ENCODE measurements at places on chromosomes 2 and 18.

DNA sequence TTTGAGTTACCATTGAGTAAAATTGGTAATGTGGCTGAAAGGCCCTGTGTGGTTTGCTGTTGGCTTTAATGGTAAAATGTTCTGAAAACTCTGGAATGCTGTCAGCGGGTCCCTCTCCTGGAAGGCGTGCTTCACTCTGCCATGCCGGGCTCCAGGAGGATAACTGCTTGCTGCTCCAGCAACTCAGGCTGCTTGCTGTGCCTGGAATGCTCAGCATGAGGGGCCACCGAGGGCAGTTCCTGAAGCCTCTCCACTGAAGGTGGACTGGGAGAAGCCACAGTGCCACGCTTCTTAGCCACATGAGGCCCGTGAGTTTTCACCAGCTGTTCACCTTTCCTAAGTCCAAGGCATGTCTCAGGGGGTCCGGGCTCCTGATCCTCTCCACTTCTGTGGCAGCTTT lies 90.4 kb upstream of the FAM110C start:
- DNase-seq = no peak

DNA sequence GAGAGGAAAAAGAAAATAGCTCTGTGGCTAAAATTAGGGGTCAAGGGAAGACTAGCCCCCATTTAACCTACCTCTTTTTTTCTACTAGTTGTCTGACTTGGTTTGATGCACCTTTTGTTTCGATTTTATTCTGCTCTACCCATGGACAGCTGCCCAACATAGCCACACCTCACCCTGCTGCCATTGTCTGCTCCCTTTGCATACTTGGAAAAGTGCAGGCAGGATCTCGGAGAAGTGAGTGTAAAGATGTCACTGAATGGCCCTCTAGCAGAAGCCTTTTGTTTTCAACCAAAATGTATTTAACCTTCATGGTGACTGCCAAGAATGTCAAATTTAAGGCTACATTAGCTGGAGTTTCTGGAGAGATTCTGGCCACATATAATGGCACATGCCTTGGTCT lies 62.9 kb downstream of the SETBP1 start:
- DNase-seq = no peak

DNA sequence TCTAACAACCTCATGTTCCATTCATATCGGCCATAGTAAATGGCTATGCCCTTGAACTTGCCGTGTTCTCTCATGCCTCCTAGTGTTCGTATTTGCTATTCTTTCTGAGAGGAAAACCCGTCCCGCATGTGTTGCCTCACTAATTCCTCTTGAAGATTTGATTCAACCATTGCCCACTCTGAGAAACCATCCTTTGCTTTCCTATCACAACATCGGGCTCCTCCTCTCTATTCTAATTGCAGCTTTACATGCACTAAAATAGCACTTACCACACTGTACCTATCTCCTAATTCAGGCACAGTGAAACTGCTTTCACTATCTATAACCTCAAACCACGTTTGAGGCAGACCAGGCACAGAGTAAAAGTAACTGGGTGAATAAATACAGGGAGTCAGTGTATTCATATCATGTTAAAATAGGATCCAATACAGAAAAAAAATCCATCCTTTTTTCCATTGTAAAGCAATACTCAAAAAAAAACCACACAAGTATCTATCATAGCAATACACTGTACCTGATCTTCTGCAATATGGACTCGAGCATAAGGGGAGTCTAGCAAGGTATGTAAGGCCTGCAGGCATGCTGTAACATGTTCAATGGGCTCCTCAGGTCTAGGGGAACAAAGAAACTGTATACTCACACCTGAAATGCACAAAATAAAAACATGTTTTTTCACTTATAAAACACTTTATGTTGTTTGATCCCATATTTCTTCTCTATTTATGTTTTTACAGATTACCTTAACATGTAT lies 39.0 kb upstream of the STRN start:
- no peak for DNase-seq

- DNase-seq = no peak
Measured at GRCh38 chr2:181672255-181673008, 7.9 kb downstream of the NEUROD1 start.

DNA sequence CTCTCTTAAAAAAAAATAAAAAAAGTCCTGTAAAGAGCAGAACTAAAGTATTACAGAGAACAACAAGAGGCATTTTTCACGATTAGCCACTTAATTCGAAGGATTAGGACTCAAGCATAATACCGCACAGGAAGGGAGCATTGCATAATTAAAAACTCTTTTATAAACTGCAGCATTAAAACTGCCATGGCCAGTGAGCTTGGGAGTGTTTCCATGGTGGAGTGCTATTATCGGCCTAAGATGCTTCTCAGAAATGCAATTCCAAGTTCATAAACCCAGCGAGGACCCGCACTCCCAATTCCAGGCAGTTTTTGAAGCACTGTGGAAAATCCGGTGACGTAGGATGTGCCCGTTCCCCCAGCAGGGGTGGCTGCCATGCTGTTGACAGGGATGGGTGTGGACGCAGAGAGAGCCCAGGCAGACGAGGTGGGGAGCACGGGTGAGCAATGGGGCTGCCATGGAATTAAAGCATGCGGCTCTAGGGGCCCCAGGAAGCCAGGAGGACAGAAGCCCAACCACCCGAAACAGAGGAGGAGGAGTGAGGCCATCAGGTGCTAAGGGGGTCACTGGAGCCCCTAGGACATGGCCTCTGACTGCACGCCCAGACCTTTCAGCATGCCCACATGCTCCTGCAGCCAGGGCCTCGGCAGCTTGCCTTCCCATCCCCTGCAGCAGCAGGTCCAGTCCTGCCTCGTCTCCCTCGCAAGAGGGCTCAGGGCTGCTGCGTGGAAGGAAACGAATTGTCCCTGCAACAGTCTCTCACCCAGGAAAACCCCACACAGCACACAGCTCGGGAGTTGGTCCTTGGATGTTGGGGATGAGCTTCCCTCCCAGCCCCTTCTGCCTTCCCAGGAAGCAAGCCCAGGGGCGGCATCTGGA lies 233.4 kb downstream of the NDUFA10 start:
- DNase-seq = no peak

DNA sequence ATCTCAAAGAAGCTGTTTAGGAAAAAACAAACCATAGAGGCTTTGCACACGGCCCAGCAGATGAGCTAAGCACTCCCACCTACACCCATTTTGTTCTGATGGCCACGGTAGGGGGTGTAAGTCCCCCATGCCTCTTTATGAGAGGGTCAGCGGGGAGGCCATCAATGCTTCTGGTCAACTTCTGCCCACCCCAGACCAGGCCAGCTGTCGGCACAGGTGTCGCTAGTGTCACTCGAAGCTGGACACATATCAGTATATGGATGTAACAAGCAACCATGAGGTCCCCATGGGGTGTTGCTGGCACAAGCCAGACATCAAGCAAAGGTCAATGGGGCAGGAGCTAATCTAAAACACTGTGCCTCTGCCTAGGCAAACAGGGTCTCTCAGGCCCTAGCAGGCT lies 23.7 kb upstream of the SLC35F6 start:
- no peak for DNase-seq

DNA sequence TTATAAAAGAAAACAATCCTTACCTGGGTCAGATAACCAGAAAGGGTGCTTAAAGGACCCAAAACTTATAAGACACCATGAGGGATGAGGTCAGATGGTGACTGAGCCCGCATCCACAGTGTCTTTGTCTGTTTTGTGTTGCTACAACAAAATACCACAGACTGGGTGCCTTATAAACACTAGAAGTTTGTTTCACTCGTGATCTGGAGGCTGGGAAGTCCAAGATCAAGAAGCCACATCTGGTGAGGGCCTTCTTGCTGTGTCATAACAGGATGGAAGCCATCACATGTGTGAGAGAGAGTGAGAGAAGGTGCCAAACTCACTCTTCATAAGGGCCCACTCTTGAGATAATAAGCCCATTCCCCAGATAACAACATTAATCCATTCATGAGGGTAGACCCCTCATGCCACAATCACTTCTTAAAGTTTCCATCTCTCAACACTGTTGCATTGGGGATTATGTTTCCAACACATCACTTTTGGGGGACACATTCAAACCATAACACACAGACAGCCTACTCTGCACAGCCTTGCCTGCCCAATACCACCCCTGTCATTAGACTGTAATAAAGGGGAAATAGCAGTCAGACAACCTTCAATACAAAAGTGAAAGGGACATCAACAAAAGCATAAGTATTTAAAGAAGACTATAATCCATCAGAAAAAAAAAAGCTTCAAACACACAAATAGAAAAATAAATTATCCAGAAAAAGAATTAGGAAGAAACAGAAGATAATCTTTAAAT lies 249.8 kb downstream of the ANAPC1 start:
- DNase-seq = peak; percentile 15

DNA sequence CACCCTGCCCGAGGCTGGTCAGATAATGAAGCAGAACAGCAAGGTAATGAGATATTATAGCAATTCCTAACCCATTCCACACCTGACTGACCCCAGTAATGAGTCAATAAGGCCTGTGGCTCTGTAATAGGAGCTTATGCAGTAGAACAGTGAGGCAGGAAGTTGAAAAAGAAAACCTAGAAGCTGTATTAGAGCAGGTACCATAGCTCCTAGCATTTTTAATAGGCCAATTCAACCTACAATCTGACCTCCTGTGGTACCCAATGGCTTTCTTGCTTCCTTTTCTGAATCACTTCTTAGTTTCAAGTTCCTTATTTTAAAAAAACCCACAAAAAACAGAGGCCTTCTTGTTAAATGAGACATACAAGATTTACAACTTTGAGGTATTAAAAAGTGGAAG lies 43.6 kb upstream of the MAP2 start:
- DNase-seq = no peak

DNA sequence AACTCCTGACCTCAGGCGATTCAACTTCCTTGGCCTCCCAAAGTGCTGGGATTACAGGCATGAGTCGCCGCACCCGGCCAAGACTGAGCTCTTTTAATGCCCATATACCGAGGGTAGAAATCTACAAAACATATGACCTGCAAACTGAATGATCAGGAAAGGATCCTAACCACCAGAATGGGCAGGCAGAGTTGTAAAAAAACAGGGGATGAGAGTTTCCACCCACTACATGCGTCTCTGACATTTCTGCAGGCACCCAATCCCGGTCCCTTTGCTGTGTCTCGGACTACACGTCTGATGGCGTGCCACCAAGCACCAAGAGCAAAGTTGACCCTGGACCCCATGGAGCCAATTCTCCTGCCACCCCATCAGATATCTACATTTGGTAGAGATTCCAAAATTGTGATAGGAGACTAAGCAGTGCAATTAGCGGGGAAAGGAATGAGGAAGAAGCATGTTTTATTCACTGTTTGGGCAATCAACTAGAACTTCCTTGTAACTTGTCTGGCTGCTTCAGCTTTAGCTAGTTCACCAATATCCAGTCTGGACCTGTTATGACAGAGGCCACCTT lies 74.1 kb downstream of the ATP8B1 start:
- DNase-seq = no peak

DNA sequence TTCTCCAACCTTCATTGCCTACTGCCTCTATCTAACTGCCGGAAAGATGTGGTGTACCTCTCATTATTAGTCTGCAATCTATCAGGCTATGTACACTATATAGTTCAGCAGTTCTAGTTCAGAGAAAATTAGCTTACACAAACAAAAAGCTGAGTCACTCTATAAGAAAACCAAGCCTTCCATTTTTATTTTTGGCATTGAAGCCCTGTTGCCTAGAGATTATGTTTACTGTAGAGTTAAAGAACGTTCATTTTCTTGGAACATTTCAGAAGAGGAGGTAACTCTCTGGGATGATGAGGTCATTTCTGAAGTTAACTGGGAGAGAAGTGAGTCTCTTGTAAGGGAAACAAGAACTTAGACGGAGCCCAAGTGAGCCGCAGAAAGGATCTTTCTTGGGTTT lies 133.5 kb downstream of the FAM124B start:
- DNase-seq = no peak

DNA sequence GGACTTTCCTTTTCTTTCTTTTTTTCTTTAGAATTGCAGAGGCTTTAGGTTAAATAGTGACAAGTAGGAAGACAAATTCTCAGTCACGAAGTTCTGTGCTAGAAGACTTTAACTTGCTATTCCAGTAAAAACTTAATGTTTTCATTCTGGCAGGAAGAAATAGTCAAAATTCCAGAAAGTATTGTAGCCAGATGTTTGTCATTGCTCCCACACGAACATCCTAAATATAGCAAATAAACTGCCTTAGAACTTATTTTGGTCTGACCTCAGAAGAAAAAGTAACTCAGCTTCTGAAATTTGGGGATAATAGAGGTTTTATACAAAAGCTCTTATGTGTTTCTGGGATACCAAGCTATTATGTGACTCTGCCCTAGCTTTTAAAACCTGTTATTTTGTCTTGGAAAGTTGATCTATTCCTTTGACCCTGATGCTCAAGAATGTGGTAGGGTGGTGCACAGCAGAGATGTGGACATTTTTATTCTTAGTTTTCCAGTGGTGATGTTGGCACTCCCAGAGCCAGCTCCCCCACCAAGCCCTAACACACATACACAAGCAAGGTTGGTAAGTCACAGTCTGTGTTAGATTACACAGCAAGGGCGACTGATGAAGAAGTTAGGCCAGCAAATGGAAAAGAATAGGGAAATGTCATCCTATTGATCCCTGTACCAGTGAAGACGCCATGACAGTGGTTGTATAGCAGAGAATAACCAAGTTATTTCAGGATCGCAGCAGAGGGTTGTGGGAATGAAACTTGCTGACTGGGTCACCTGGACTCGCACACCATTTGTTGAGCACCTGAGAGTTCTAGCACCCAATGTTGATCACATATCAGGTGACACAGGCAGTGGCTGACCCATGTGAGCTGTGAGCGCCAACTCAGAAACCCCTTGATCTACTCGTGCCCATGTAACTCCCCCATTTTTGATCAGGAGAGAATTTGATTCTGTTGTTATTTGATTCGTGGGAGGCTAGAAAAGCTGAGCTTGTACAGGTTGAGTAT lies 23.7 kb downstream of the FARP2 start:
- no peak for DNase-seq

DNA sequence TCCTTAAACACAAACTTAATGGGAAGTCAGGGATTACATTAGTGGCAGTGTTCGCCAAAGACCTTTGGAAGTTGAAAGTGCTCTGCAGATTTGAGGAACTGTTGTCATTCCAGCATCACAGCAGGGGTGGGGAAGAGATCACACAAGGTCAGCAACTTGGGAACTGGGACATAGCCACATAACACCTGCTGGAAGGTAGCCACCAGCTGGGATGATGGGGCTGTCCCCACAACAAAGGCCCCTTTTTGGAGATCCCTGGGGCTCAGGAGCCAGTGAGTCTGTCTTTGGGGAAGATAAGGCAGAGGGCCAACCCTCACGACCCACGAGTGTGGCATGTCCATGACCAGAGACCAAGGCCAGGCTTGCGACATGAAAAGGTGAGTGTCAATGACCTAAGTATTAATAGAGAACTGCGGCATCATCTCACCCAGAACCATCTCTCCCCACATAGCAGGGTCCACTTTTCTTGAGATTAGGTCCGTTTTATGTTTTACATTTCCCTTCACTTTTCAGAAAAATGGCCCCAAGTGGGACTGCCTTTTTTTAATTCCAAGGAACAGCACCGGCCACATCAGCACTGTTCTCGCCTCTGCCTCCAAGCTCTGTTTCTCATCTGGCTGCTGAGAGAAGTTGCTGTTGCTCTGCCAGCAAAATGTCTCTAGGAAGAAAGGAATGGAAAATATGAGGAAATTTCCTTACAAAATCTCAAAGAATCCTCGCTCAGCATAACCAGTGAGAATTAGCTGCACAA lies 106.9 kb downstream of the GFPT1 start:
- DNase-seq = no peak

GRCh38 chr2:15835991-15836688 lies 104.2 kb upstream of the MYCN start:
- DNase-seq = no peak

- no peak for DNase-seq
Measured at GRCh38 chr18:27478459-27478858, 293.4 kb upstream of the CHST9 start.
